ENCODE measurements at places on chromosomes 13 and 19.
A peak's percentile ranks its signal among the peaks of the same experiment; 100 is the strongest.

- no peak for DNase-seq
These were observed 105.4 kb downstream of the URI1 start for GRCh38 chr19:30047432-30047831.

DNA sequence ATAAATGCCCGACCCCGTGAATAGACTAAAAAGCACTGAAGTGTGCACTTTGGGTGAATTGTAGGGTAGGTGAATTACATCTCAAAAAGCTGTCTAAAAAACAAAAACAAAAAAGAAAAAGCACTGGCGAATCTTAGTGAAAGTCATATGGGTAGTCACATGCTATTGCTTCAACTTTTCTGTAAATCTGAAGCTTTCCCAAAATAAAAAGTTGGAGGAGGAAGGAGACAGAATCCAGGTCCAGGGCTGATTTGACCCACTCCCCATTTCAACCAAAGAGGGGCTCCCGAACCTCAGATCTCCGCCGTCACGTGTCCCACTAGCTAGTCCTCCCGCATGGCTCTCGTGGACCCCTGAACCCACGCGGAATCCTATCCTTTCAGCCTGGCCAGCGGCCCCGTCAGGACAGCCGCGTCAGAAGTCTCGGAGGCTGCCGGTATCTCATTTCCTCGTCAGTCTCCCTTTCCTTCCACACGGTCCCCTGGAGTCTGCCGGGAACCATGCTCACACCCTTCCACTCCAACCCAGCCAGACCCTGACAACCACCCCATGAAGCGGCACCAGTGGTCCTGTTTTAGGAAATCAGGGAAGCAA is 6.1 kb downstream of the PPP1R12C start:
- DNase-seq: no peak

DNA sequence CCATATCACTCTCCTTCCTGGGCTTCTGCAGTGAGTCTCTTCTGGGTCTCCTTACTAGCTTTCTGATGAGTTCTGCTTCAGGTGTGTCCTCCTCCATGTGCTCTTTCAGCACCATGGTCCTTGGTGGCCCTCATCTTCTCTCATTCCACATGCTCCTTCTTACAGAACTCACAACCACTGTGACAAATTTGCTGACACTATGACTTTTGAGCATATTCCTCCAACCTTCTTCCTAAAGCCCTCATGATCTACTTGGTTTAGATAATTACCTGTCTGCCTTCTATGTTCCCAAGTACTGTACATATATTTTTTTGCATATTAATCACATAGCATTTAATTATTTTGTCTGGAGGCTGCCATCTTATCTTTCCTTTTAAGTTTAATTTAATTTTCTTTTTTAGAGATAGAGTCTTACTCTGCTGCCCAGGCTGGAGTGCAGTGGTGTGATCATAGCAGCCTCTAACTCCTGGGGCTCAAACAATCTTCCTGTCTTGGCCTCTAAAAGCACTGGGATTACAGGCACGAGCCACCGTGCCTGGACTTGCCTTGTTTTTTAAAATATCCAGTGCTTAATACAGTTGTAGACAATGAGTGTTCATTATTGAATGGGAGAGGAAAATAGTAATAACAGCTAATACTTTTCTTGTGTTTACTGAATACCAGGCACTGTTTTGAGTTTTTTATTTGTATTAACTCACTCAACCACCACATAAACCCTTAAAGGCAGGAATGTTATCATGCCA is 23.5 kb upstream of the FAM216B start:
- DNase-seq: no peak

- DNase-seq: no peak
These were observed 12.5 kb downstream of the SLC44A2 start for GRCh38 chr19:10637894-10638293.

DNA sequence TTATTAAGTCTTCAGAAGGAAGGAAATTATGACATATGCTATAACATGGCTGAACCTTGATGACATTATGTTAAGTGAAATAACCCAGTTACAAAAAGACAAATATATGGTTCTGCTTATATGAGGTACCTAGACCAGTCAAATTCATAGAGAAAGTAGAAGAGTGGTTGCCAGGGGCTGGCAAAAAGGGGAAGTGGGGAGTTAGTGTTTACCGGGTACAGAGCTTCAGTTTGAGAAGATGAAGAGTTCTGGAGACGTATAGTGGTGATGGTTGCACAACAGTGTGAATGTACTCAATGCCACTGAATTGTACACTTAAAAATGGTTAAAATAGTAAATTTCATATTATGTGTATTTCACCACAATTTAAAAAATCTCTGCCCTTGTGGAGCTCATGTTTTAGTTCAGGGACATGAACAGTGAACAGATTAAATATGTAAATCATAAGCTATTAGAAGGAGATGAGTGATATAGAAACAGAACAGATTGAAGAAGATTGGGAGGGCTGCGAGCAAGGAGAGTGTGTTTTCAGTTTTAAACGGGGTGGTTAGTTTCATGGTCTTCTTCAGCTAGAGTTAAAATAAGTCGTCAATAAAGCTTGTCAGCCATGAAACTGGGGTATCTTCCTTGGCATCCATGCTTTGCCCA is 355.2 kb downstream of the KCNRG start:
- no peak for DNase-seq

DNA sequence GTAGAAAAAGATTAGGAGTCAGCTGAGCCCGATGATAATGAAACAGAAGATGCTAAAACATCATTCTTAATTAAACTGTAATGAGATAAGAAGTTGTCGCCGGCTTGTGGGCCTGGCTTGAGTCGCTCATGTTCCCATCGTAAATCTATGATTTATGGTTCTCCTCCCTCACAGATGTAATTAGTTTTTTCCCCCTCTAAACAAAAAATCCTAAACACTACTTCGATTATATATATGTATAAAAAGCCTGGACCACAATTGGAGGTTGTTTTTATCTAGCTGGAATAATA is 151.3 kb downstream of the PTPRS start:
- DNase-seq: no peak

DNA sequence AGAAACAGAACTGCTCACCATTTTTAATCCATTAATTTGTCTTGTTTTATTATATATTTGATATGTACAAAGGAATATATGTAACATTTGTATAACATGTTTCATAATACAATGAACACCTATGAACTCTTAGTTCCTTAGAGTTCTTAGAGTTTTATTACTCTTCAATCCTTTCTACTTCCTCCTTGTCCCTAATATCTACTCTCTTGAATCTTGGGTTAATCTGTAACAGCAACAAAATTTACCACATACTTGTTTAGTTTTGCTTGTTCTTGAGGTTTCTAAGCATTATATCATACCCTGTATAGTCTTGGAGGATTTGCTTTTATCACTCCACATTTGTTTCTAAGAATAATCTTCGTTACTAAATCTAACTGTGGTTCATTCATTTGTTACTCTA is 151.4 kb downstream of the PDS5B start:
- DNase-seq: no peak

DNA sequence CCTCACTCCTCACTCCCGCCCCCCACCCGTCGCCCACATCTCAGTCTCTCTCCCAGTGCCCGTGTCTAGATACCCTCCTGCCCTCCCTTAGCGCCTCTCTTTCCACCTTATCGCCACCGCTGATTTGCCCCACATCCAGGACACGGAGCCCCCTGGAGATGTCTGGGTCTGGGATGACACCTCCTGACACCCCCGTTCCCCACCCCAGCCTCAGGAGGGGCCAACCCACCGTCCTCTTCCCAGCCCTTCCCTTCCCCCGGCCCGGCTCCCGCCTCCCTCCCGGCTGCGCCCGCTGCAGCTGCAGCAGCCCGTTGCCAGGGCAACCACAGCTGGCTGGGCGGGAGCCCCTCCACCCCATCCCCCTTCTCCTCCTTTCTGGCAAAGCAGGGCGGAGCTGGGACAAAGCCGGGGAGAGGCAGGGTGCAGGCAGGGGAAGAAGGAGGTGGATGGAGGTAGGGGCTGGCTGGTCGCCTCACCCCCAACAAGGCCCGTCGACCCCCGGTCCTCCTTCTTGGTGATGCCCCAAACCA is 13.5 kb downstream of the DPF1 start:
- no peak for DNase-seq

GRCh38 chr19:4234862-4235201 is 5.5 kb downstream of the EBI3 start:
- no peak for DNase-seq

GRCh38 chr13:51636349-51636890 is 52.2 kb downstream of the WDFY2 start:
- no peak for DNase-seq

GRCh38 chr13:97330448-97330847 is 103.5 kb upstream of the RAP2A start:
- no peak for DNase-seq

- no peak for DNase-seq
These were observed 43.7 kb upstream of the ENOX1 start for GRCh38 chr13:43830497-43830881.

DNA sequence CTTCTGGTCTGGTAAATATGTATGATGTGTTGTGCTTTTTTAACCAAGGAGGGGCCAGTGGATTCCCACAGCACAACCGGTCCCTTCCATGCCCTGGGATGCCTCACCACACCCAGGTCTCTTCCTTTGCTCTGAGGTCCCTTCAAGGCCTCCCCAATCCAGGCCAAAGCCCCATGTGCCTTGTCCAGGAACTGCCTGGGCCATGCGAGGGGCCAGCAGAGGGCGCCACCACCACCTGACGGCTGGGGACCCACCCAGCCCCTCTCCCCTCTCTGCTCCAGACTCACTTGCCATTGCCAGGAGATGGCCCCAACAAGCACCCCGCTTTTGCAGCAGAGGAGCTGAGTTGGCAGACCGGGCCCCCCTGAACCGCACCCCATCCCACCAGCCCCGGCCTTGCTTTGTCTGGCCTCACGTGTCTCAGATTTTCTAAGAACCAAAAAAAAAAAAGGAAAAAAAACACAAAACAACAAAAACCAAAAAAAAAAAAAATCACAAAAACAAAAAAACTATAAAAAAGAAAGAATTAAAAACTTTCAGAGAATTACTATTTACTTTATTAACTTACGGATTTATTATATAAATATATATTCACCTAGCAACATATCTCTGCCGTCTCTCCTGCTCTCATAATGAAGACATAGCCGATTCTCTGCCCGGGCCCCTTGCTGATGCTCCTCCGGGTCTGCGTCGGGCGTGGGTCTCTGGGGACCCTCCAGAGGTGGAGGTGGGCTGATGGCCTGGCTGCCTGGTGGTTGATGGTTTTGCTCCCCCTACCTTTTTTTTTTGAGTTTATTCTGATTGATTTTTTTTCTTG is 14.4 kb downstream of the CAPN12 start:
- DNase-seq: peak; percentile 92

DNA sequence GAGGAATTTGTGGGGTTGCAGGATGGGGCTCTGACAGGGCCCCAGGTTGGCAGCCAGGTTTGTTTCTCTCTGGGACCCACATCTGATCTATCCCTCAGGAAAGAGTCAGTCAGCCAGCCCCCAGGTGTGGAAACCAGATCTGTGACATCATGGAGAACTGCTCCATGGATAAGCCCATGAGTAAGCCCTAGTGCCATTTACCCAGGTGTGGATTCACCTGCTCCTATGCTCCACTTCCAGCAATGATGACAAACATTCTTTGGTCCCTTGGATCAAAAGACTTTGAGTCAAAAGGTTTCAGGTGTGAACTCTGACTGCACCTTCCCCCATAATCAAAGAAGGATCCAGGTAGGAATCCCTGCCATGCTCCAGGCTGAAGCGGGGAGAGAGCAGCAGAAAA is 26.9 kb upstream of the IGFL4 start:
- no peak for DNase-seq

DNA sequence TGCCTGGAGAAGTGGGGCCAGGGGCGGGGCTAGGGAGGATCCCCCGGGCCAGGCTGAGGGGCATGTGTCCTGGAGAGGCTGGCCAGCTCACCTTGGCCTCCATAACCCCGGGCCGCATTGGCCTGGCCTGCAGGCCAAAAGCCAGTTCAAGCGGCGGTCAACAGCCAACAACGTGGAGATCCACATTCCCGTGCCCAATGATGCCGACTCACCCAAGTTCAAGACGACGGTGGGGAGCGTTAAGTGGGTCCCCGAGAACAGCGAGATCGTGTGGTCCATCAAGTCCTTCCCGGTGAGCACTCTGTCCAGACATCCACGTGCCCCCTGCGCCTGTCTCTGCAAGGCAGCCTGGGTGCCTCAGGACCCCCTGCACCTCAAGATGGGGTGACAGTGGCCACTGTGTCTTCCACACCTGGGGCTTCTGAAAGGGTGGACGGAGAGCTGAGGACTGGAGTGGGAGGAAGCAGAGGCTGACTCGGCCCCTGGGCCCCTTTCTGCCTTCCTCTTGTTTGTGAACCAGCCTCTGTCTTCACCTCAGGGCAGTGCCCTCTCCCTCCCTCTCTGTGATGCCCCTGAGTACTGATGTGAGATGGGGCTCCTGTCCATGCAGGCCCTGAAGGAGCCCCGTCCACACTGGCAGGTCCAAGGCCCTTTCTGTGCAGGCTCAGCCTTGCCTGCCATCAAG is 31.1 kb downstream of the AP1M1 start:
- no peak for DNase-seq

DNA sequence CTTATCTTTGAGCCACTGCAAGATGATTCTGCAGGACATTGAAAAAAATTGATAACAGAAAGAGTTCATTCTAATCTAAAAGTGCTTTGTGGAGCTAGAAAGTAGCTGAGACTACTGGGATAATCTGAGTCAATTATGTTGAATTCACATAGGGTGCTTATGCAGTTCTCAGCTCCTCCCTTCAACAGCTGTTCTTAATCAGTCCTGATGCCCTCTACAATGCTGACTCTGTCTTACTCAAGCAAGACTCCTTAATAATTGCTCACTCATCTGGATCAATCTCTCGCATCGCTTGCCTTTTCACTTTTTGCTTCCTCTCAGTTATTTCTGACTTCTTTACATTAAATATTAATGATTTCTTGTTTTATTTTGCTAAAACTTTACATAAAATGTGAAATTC is 182.1 kb downstream of the PCDH17 start:
- DNase-seq: no peak

GRCh38 chr19:379796-380195 is 29.2 kb downstream of the C2CD4C start:
- DNase-seq: no peak

DNA sequence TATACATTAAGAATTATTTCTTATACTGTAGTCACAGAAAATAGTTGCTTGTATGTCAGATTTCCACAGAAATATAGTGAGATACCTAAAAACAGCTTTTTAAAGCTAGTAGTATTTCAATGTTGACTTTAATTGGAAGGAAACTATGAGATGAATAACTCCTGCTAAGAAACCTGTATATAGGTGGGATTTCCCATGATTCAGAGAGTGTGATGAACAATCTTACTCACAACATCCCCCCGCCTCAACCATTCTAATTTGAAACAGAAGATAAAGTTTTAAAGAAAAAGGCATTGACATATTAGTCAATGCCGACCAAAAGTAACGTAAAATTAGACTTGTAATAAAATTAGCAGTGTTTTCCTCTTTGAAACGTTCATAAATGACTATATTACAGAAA is 1.4 kb upstream of the MIR17HG start:
- no peak for DNase-seq

GRCh38 chr13:48311223-48311622 is 7.7 kb downstream of the RB1 start:
- no peak for DNase-seq

- DNase-seq: no peak
These were observed 8.9 kb downstream of the ZNF101 start for GRCh38 chr19:19677579-19677978.

Data from activated effector memory CD4-positive, alpha-beta T cell treated with anti-CD3 and anti-CD28 coated beads, Interleukin-2, amount 50 U/mL, for 16 hours (primary cell).